HFFc6 (cell line): ENCODE measurements at places on chromosomes 7 and 10. TPM values are rescaled to one million over a fixed set of nuclear protein-coding genes. Genes with fewer than 3 reads are reported as not detected.
A peak's percentile ranks its signal among the peaks of the same experiment; 100 is the strongest.

Gene CBX3
- total RNA-seq, result 128 to 147 TPM (median 142 TPM) in 3 replicates

DNA sequence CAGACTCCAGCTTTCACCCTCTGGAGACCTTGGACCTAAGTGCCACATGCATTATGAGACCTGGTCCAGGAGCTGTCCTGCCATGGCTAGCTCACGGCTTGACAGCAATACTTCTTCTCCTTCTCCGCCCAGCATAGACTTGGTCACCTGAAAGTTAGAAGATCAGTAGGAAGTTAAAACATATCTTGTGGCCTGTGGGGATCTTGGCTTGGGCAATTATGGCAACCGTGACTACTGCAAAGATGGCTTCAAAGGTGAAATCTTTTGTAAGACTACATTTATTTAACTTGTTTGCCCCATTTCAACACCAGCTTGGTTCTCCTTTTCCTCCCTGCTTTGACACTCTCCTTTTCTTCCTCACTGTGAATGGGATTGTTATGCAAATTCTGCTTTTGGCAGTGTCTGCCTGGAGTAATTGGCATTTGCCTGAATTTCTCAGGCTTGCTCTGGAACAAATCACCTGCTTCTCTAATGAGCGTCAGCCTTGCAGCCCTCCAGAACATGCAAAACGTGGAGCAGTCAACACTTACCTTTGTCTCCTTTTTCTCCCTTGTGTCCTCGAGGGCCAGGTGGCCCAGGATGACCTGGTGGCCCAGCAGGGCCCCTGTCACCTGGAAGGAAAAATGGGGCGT is 53.4 kb downstream of the COL17A1 start:
- no peak overlapping the region for H3K4me3 ChIP-seq
- DNase-seq, result no peak
- H3K27ac ChIP-seq, result no peak overlapping the region
- H3K27me3 ChIP-seq, result no peaks in the 10 kb centered on the region; the same call in none of the 2 replicates
- no peaks in the 10 kb centered on the region for H3K4me1 ChIP-seq

- peak; percentile 49 for DNase-seq
- no peak overlapping the region for H3K4me3 ChIP-seq
- H3K27ac ChIP-seq, result no peak overlapping the region
- no peaks in the 10 kb centered on the region for H3K36me3 ChIP-seq
Observed at GRCh38 chr7:136009488-136010079, 32.4 kb upstream of the MTPN start.

Gene SFRP5
- total RNA-seq, result not detected in 3 replicates

DNA sequence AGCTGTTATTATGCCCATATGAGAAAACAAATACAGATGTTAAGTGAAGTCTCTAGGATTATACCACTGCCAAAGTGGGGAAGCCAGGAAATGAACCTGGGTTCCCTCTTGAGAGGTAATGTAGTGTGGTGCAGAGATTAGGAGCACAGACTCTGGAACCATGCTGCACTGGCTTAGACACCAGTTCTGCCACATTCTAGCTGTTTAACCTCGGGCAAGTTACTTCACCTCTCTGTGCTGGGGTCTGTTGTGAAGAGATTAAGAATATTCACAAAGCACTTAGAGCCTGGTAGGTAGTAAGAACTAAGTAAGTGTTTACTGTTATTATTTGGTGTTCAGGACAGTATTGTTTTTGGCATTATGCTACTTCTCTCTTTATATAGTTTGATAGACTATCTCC is 41.9 kb downstream of the PDE6C start:
- no peak for DNase-seq
- H3K27me3 ChIP-seq, result peaks cover 4% of the 10 kb centered on the region; the same call in 1 of the 2 replicates
- no peak overlapping the region for H3K27ac ChIP-seq
- H3K4me1 ChIP-seq, result peaks cover 6% of the 10 kb centered on the region
- no peaks in the 10 kb centered on the region for H3K36me3 ChIP-seq

DNA sequence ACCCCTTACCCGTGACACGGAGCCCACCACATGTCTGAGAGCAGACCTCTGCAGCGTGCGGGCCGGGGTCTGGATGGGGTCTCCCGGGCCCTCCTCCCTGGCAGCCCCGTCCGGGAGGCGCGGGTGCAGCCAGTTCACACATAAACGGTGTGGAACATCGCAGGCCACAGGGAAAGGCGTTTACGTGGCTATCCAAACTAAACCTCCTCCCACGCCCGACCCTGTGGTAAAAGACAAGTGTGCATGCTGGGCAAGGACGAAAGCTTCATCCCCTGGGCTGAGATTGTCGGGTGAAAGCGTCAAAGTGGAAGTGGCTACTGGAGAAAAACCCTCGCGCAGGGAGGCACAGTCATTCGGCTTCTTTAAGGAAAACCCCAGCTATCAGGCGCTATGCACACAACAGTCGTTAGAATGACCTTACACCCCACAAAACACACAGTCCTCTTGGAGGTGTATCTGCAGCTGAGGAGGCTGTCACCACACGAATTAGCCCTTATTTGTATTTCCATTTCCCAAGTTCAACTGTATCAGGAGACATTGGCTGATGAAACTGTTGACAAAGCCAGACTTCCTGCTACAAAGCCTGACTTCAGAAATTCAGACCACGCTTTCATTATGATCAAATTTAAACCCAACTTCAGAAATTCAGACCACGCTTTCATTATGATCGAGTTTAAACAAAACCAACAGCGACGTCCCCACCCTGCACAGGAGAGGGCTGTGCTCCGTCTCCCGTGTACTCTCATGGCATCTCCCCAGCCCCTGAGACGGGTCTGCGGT is 15.3 kb downstream of the GPER1 start:
- H3K36me3 ChIP-seq, result peaks cover 8% of the 10 kb centered on the region
- no peak overlapping the region for H3K27ac ChIP-seq
- no peak overlapping the region for H3K4me3 ChIP-seq
- no peak for DNase-seq
- no peaks in the 10 kb centered on the region; the same call in 1 of the 2 replicates for H3K27me3 ChIP-seq

Gene CHST15
- total RNA-seq, result 1.2 to 8.8 TPM (median 7.2 TPM) in 3 replicates

DNA sequence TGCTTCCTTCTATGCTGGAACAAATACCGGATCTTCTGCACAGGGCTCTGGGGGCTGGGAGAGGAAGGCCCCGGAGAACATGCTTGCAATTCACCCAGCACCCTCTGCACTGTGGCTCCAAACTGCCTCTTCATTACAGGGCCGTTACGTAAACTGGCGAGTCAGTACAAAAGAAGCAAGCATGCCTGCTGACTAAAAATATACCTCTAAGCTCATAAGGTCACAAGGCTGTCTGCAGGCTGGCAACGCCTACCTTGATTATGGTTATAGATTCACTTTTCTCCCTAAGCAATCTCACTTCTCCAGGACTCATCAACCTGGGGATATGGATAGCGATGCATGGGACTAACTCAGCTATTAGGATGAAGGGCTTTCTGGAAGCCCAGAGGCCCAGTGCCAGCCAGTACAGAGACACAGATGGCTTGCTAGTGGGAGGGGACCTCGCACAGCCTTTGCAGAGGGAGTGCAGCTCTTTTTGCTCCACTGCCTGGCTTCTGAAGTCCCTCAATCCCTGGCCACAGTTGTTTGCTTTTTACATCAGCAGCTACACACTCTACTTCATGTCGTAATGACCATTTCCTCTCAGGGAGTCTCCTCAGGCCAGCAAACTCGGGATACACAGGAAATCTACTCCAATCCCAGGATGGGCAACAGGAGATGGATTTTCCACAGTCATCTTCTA is 96.1 kb downstream of the SH3PXD2A start:
- H3K4me3 ChIP-seq, result peak overlapping the region; percentile 73
- no peaks in the 10 kb centered on the region for H3K36me3 ChIP-seq
- H3K27ac ChIP-seq, result peak overlapping the region; percentile 96
- peak; percentile 86 for DNase-seq
- 0 out of 2 replicates have a peak, but pooled peaks cover 2% of the 10 kb centered on the region for H3K27me3 ChIP-seq

GRCh38 chr10:62098278-62099121 is 170.1 kb downstream of the RTKN2 start:
- no peak overlapping the region for H3K4me3 ChIP-seq
- H3K4me1 ChIP-seq, result peaks cover 57% of the 10 kb centered on the region
- H3K36me3 ChIP-seq, result peaks cover 50% of the 10 kb centered on the region
- peak overlapping the region; percentile 68; the same call in 1 of the 2 replicates for H3K27ac ChIP-seq

Gene PLXNA4
- 0.02 to 0.11 TPM (median 0.03 TPM) in 3 replicates for total RNA-seq

- H3K4me3 ChIP-seq, result peak overlapping the region; percentile 96
- H3K4me1 ChIP-seq, result peaks cover 26% of the 10 kb centered on the region
- H3K27ac ChIP-seq, result peak overlapping the region; percentile 94
Observed at GRCh38 chr10:119177708-119178371, 772 bp downstream of the PRDX3 start.

GRCh38 chr7:143811-144453 is 48.4 kb upstream of the FAM20C start:
- no peaks in the 10 kb centered on the region for H3K4me1 ChIP-seq
- no peaks in the 10 kb centered on the region; the same call in 1 of the 2 replicates for H3K36me3 ChIP-seq
- no peak for DNase-seq
- H3K4me3 ChIP-seq, result no peak overlapping the region

DNA sequence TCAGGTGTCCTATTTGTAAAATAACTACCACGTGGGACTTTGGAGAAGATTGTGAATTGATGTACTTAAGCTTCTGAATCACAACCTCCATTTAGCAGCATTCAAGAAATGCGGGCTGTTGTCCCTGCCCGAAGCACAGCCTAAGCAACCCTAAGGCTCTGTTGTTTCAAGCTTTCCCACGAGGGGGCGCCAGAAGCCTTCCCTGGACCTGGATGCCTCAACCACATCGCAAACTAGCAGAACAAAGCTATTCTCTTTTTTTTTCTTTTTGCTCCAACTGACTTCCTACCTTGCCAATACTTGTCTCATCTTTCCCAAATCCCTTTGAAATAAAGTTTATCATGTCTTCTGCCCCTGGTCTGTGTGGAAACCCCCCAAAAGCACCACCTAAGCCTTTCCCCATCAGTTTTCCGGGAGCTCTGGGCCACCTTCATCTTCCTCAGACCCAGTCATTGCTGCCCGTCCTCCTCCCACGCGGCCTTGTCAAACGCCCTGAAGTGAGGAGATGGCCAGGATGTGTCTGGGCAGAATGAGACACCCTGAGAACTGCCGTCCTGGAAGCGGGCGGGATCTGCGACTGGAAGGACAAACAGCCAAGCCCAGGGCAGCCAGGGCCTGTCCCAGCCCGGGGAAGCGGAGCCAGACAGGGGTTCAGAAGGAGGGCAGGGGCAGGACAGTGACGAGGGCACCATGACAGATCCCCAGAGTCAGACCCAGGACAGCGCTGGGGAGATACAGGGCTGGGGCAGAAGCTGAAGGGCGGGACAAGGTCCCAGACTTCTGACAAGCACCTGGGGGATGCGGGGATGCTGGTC is 112.7 kb downstream of the SLIT1 start:
- H3K27me3 ChIP-seq, result peaks cover 55% of the 10 kb centered on the region
- no peak overlapping the region for H3K4me3 ChIP-seq
- no peak overlapping the region for H3K27ac ChIP-seq
- no peaks in the 10 kb centered on the region for H3K4me1 ChIP-seq
- DNase-seq, result peak; percentile 73

DNA sequence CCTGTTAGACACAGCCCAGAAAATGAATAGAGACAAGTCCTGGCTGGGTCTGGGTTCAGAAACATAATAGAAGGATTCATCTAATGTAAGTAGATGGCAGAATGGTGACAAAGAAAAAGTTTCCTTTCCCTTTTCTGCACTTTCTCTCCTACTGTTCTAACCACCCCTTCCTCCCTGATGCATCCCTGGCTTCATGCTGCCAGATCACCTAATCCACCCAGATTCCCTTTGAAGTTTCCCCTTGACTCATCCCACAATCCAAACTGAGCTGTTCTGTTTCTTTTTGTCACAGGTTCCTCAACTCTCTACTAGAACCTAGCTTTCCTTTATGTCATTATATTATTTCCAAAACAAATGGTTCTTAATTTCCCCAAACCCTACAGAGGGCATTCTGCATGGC is 1.1 kb upstream of the MACC1 start:
- DNase-seq, result no peak
- H3K4me1 ChIP-seq, result no peaks in the 10 kb centered on the region
- no peak overlapping the region for H3K4me3 ChIP-seq

DNA sequence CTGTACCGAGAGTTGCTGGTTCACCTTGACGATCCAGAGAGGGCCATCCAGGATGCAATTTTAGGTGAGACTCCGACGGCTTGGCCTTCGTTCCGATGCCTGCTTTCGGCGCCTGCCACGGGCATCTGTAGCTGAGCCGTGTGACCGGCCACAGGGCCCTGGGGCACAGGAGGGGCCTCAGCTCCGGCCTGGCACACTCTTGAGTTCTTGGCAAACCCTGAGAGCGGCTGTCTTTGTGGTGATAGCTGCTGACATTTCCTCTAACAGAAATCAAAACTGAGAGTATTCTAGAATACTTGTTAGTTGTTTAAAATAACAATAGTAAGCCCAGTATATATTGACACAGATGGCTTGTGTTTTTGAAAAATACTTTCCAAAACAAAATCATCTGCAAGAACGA is 52.2 kb upstream of the SUN1 start:
- DNase-seq, result no peak
- H3K27ac ChIP-seq, result no peak overlapping the region
- H3K36me3 ChIP-seq, result peaks cover 29% of the 10 kb centered on the region
- H3K27me3 ChIP-seq, result no peaks in the 10 kb centered on the region
- H3K4me3 ChIP-seq, result no peak overlapping the region

DNA sequence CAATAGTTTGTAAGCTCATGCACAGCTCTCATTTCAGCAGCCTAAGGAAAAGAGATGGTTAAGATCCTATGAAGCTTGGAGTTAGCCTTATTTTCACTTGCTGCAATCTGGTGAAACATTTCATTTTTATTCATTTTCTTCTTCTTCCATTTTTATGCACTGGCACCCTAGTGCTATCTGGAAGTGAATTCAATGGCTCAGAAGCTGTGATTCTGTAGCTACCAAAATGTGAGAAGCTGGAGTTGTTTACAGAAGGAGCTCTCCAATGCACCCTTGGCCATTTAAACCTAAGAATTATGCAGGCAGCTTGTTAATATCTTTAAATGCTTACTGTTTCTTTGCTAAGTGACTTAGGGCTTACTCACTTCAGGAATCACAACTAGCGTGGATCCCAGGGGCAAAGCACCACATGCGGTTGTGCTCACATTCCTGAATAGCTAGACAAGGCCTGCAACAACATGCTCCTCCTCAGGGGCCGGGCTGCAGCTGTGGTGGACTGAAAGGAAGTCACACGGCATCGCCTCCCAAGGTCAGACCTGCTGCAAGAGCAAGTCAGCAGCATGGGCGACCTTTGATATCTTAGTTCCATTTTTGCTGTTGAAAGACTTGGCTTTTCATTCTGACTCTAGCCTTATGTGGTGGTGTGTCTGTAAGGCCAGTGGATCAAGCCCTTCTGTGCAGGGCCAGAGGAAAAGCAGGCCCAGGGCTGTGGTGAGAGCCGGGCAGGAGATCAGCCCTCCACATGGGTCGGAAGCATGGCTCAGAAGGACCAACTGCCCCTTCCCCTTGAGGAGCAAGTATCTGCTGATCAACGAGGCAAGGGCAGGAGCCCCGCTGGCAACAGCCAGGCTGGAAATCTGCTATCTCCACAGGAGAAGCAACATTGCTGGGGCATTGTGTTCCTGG is 91.9 kb upstream of the MBL2 start:
- H3K4me1 ChIP-seq, result peaks cover 17% of the 10 kb centered on the region
- H3K27me3 ChIP-seq, result no peaks in the 10 kb centered on the region
- DNase-seq, result peak; percentile 85
- no peak overlapping the region for H3K4me3 ChIP-seq
- peak overlapping the region; percentile 32; the same call in 1 of the 2 replicates for H3K27ac ChIP-seq

Gene MMP21
- total RNA-seq, result not detected in 3 replicates

- H3K27me3 ChIP-seq, result no peaks in the 10 kb centered on the region
- H3K4me3 ChIP-seq, result no peak overlapping the region
- H3K4me1 ChIP-seq, result peaks cover 41% of the 10 kb centered on the region
- H3K36me3 ChIP-seq, result no peaks in the 10 kb centered on the region
- H3K27ac ChIP-seq, result no peak overlapping the region
- DNase-seq, result peak; percentile 62
Observed at GRCh38 chr10:110006358-110007160, 1.2 kb upstream of the ADD3 start.

Gene SAMD9L
- total RNA-seq, result 3.5 to 8.0 TPM (median 5.0 TPM) in 3 replicates

Gene BMPR1A
- total RNA-seq, result 45.3 to 47.3 TPM (median 47.2 TPM) in 3 replicates
